ENCODE measurements at places on chromosomes 12 and 14.

DNA sequence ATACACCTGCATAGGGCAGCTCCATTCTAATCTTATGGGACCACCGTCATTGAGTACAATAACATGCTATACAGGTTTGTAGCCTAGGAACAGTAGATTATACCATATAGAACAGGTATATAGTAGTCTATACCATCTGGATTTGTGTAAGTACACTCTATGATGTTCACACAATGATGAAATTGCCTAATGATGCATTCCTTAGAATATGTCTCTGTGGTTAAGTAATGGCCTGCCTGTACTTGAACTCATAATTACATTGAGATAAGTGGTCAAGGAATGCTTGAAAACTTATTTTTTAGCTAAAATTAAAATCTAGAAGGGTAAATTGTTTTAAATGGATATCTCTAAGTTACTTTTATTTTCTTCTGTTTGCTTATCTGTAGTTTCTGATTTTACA lies 152.7 kb downstream of the SRGAP1 start:
- no peak for DNase-seq

- DNase-seq: no peak
Measured at GRCh38 chr14:23335623-23336022, 14.4 kb downstream of the PABPN1 start.

GRCh38 chr14:75088566-75089373 lies 19.3 kb downstream of the ZC2HC1C start:
- DNase-seq: no peak

DNA sequence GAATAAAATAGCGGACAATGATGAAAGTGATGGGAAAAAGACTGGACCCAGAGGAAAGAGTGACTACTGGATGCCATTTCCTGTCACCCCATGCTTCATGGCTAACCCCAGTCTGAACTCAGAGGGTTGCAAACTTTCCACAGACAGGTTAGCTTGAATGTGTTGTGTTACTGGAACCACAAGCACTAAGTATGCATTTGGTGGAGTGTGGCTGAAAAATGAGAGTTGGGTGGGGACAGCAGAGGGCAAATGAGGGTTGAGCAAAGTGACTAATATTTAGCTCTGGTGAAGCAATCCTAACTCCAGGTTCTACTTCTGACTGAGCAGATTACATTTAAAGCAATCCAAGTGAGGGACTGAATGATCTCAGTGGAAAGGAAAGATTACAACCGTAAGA lies 1.6 kb downstream of the SLC16A7 start:
- peak; percentile 21 for DNase-seq

- DNase-seq: no peak
Measured at GRCh38 chr12:87687362-87687761, 341.8 kb downstream of the C12orf50 start.

GRCh38 chr12:108043750-108044533 lies 85.1 kb upstream of the WSCD2 start:
- no peak for DNase-seq

DNA sequence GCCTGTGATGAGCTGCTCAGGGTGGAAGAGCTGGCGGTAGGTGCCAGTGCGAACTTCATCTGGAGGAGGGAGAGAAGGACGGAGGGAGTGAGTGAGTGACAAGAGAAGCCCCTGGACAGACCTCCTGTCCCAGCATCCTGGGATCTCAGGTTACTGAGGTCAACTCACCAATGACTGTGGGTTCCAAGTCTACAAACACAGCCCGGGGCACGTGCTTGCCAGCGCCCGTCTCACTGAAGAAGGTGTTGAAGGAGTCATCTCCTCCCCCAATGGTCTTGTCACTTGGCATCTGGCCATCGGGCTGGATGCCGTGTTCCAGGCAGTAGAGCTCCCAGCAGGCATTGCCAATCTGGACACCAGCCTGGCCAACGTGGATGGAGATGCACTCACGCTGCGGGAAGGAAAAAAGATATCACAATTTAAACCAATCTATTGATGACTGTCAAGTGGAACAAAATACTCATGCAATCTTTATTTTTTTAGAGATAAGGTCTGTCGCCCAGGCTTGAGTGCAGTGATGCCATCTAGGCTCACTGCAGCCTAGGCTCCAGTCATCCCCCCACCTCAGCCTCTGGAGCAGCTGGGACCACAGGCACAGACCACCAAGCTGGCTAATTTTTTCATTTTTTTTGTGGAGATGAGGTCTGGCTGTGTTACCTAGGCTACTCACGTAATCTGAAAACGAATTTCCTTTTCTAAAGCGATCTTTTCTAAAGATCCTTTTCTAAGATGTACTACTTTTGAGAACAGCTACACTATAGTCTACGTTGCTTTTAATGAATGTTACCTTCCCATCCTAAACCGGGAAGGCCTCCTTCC lies 1.7 kb downstream of the TUBA1B start:
- DNase-seq: no peak

DNA sequence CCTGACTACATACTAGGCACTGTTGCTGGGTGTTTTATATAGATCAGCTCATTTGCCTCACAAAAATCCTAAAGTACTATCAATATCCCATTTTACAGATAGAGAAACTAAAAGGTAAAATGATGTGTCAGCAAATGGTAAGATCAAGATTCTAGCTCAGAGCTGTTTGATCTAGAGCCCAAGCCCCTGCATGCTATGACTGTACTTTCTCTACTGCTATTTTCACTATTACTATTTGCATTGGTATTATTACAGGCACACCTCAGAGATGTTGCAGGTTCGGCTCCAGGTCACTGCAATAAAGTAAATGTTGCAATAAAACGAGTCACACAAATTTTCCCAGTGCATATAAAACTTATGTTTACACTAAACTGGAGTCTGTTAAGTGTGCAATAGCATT lies 10.9 kb downstream of the ISCU start:
- no peak for DNase-seq

DNA sequence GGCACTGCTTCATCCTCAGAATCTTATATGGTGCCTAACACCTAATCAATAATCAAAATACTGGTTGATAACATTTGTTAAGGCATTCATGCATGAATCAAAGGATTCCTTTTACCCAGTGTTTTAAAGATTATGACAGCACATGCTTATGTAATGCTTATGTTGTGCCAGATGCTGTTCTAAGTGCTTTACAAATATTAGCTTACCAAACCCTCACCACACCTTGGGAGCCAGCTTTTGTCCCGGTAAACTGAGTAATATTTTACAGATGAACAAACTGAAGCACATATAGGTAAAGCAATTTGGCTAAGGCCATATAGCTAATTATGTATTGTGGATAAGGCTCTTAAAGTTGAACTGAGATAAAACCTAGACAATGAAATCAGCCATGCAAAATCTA lies 209.2 kb downstream of the ALX1 start:
- no peak for DNase-seq

DNA sequence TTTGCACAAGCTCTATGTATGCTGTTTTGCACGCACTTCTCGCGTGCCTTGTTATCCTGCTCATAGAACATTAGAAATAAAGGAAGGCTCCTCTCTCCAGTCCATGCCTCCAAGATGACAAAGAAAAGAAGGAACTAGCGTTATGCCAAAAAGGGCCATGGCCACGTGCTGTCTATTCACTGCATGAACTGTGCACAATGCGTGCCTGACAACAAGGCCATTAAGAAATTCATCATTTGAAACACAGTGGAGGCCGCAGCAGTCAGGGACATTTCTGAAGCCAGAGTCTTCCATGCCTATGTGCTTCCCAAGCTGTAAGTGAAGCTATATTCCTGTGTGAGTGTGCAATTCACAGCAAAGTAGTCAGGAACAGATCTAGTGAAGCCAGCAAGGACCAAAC lies 22.2 kb upstream of the PRMT8 start:
- DNase-seq: no peak

DNA sequence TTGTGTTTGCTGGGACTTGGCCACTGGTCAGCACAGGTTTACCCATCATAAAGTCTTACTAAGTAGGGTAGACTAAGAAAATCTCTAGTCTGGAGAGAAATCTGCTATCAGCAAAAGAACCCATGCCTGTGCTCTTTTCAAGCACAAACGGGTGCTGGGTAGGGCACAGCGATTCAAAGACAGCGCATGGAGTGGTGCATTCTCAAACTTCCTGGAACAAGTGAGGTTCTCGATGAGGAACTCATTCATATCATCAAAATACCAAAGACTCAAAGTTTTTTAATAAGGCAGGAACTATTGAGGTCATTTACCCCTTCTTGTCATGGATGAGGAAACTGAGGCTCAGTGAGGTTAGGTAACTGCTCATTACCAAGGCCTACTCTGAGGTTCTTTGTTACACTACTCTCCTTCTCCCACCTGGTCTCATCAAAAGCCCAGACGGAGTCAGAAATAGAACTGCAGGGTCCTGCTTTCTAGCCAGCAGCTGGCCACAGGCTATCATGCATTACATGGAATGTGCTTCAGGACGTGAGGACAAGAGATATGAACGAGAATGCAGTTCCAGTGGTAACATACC lies 390.3 kb downstream of the ZFP36L1 start:
- no peak for DNase-seq

DNA sequence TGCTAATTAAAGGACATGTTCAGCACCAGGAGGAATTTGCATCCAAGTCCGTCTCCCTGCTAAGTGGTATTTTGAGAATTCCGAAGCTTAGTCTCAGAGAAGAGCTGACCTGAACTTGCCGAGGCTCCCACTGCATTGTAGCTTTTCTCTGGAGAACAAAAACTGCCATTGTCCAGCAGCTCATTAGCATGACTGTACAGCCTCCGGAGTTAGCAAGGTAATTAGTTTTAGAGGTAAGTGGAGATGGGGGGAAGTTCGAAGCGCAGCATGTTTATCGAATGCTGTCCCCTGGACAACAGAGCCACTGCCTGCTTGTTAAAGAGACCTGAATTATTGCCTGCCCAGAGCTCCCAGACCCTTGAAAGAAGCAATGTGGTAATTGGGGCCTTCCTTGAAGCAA lies 160.3 kb upstream of the PELI2 start:
- no peak for DNase-seq

DNA sequence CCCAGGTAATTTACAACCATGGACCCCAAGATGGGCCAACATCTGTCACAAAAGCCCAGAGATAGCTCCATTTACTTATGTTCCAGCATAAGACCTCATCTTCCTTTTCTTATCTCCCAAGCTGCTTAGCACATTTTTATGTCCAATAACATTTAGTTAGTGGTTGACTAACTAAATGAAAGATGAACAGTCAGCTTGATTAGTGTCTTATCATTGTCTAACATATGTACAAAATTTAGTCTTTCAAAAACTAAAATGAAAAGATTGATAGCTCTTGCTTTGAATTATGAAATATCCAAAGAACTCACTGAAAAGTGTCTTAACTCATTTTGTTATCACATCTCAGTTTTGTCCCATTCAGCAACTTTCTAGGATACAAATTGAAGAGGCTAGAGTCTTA lies 163.1 kb upstream of the EGLN3 start:
- DNase-seq: no peak

GRCh38 chr12:59193476-59194050 lies 273.3 kb upstream of the LRIG3 start:
- no peak for DNase-seq

GRCh38 chr12:6122201-6122600 lies 2.3 kb downstream of the VWF start:
- no peak for DNase-seq

GRCh38 chr14:94598816-94599655 lies 13.2 kb upstream of the SERPINA3 start:
- DNase-seq: no peak

GRCh38 chr14:101820283-101820798 lies 58.8 kb downstream of the PPP2R5C start:
- no peak for DNase-seq

- DNase-seq: no peak
Measured at GRCh38 chr12:18975933-18976332, 153.6 kb upstream of the PLEKHA5 start.

DNA sequence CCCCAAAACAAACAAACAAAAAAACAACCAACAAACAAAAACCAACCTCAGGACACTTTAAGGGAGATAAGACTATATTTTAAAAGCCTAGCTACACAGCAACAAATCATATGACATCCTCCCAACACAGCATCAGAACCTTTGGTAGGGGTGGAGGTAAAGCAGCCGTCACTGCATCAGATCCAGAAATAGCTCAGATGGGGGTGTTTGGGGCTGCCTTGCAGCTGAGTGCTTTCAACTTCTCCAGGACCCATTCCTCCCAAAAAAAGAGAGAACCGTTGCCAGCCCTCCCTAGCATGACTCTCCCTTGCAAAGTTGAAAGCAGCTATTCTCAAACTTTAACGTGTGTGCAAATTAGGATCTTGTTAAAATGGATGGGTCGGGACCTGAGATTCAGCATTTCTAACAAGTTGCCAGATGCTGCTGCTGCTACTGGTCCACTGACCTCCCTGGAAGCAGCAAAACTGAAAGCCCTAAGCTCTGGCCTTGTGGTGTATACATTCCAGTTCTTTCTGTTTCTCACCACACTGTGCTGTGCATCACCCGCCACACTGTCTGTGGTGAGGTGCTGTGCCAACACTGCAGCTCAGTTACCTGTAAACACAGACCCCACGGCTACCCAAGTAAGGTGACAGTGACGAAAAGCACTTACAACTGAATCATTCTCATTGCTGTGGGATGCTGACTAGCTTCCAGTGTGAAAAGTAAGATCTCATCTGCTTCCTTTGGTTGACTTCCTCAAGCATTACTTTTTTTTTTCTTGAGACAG lies 54.0 kb downstream of the SLC38A1 start:
- peak; percentile 58 for DNase-seq

- no peak for DNase-seq
Measured at GRCh38 chr12:2288001-2288400, 235.2 kb downstream of the CACNA1C start.

- no peak for DNase-seq
Measured at GRCh38 chr12:124240493-124240892, 54.4 kb upstream of the RFLNA start.

GRCh38 chr14:71698027-71698426 lies 234.2 kb upstream of the RGS6 start:
- no peak for DNase-seq

GRCh38 chr14:94548999-94549985 lies 11.9 kb upstream of the SERPINA4 start:
- DNase-seq: peak; percentile 6

GRCh38 chr14:106790189-106791036 lies 1264.0 kb downstream of the TMEM121 start:
- peak; percentile 63 for DNase-seq

- DNase-seq: no peak
Measured at GRCh38 chr14:89588016-89588415, 171.0 kb upstream of the FOXN3 start.

DNA sequence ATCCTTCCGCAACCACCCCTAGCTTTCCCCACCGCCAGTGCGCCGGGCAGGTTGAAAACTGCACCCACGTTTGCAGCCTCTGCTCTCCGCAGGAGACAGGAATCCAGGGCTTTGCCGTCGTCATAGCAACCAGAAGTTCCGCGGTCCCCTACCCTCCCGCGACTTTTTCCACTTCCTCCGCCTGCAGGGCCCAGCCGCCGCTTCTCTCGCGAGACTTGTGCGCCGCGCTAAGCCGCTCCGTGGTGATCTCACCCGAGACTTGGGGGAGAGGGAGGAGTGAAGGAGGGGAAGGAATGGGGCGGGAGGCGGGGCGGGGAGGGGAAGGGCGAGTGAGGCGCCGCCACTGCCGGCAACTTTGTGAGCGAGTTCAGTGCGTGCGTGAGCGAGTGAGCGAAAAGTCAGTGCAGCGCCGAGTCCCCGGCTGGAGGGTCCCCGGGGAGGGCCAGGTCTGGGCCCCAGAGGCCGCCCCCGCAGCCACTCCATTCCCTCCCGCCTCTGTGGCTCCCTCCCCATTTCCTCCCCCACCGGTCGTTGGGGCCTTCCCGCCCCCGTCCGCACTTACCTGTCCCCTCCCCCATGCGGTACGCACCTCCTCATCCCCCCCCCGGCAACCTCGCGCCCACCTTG lies 413.0 kb downstream of the PCNX1 start:
- DNase-seq: peak; percentile 95

Data from stimulated activated CD4-positive, alpha-beta T cell treated with anti-CD3 and anti-CD28 coated beads, Interleukin-15, amount 100 ng/mL, for 1 hour (primary cell).